ENCODE measurements at places on chromosomes 12 and 14.
A peak's percentile ranks its signal among the peaks of the same experiment; 100 is the strongest.

DNA sequence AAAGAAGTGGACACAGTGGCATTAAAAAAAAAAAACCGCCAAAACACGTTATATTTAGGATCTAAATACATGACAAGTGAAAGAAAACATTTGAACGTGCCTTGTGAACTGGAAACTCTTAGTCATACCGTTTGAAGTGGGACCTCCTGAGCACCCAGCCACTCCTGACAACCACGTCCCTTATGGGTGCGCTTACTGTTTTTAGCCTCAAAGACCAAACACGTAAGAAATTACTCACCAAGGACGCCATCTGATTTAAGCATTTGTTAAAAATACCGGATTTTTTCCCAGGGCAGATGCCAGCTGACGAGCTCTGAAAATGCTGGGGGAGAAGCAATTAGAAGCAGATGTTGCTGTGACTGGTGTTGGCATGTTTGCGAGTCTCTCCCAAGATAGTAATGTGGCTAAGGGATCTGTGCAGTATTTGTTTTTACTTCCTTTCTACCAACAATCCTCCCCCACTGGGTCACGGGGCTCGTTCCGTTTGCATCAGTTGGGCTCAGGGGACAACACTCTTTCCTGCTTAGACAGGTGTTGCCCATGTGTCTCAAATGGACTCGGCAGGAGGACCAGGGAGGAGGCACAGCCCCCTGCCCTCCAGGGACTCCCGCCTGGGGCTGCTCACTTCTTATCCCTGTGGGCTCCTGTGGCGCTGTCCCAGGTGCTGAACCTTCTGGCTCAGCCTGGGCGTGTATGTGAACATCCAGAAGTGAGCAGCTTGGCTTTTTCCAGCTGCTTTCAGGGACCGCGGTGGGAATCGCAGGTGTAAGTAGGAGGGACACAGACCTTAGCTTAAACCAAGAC, 101.0 kb downstream of the BEGAIN start:
- peak; percentile 75 for DNase-seq

DNA sequence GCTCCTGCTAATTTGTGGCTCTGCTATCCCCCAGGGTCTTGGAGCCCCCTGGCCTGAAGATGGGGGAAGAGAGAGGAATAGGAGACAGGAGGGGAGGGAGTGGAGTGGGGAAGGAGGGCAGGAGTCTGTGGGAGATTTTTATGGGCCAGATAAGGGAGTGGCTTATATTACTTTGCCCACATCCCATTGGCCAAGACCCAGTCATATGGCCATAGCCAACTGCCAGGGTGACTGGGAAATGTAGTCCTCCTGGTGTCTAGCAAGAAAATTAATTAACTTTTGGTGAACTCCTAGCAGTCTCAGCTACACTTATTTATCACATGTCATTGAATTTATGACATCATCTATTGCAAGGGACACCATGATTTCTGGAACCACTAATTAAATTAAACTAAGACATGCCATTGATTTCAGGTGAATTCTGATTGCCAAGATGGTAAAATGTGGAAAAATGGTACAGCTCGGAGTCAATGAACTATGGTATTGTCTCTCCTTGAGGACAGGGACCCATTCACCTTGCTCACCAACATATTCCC, 50.3 kb downstream of the ESRRB start:
- no peak for DNase-seq

GRCh38 chr14:38904959-38905358, 198.1 kb downstream of the SEC23A start:
- DNase-seq: no peak

- no peak for DNase-seq
Observed at GRCh38 chr14:104428333-104428851, 151.2 kb upstream of the C14orf180 start.

DNA sequence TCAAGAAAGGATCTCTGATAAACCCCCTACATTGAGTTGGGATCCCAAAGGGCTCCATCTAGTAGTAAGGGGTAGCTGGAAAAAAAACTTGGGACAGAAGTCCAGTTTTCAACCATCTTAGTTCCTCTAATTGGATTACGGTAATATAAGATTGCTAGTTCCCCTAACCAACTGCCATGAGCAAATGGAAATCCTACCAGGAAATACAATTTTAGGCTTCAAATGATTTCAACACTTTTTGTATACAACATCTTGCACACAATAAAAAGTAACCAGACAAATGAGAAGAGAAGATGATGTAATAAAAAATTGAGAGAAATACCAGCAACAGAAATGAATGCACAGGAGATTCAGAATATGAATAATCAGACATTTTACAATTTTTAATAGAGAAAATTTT, 73.0 kb downstream of the TSHR start:
- no peak for DNase-seq

DNA sequence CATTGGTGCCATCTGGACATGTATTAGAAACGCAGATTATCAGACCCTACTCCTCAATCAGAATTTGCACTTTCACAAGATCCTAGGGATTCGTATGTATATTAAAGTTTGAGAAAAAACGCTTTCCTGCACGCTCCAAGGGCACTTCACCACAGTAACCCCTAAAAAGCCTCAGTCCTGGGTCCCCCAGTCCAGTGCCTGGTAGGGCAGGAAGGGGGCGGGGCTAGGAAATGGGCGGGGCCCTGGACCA, 369 bp downstream of the DEPDC4 start:
- DNase-seq: peak; percentile 81

DNA sequence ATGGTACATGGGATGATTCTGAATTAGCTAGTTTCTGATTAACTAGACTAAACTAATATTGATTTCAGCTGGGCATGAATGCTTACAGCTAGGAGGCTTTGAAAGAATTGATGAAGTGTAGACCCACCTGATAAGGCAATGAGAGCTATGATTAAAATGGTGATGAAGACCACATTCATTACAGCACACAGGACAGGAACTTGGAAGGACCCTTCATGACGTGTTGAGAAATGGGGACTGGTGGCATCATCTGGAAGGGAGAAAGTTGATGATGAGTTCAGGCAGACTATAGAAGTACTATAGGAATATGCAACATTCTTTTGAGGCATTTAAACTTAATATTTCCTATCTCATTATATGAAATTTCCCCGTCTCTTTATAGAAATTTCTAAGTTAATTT, 4.5 kb downstream of the CD69 start:
- no peak for DNase-seq

GRCh38 chr12:128911861-128912260, 58.6 kb downstream of the GLT1D1 start:
- no peak for DNase-seq

DNA sequence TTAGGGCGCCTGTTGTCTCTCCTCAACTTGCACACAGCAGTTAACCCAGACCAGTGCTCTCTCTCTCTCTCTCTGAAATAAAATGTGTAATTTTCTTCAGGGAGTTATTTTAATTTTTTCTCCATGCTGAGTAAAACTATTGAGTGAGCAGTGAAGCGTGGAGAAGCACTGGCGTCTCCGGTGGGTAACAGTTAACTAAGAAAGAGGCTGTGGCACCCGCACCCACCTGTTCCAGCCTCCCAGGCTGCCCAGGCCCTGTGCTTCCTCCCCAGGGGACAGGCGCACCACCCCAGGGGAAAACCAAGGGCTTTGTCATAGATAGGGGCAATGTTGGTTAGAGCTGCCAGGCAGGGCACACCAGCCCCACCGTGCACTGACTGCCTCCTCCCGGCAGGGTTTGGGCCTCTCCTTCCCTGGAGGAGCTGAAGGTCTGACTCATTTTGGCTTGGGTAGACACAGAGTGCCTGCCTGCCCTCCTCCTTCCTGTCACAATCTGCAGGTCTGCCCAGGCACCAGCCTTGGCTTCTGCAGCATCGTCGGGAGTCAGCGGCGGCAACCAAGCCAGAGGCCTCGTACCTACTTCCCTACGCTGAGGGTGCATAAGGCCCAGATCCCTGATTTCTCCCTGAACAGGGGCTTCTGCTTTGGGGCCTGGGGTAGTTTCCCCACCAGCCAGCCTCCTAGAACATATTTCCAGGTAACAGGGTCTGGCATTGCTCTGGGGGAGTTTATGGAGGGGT, 3.9 kb downstream of the HOXC5 start:
- DNase-seq: no peak

DNA sequence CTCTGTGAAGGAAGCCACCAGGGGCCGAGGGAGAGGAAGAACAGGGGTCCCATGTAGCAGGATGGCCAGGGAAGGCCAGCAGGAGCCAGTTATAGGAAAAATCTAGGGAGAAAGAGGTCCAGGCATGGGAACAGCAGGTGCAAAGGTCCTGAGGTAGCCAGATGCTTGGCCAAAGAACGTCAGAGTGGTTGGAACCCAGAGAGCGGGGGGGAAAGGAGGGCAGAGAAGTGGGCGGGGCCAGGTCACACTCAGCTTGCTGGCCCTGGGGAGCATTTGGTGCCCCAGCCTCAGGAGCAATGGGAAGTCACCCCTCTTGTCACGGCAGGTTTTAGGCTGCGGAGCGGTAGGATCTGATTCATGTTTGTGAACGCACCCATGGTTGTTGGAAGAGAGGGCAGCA, 180.5 kb downstream of the PHETA1 start:
- no peak for DNase-seq

- DNase-seq: no peak
Observed at GRCh38 chr12:130952171-130952954, 1.3 kb upstream of the ADGRD1 start.

DNA sequence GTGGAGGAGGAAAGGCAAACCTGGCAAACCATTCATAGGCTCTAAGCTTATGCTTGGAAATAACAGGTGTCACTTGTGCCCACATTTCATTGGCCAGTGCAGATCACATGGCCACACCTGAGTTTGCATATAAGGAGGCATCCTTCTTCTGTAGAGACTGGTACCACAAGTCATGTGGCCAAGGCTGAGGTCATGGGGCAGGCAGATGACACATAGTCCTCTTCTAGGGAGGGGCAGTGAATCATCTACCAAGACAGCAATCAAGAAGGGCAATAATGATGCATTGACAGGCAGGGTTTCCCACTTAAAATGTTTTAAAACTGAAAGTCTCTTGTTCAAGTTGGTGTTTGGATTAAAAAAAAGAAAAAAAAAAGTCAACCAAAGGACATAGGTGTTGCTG, 77.3 kb downstream of the DAAM1 start:
- no peak for DNase-seq

GRCh38 chr14:30855345-30856037, 18.9 kb upstream of the COCH start:
- DNase-seq: no peak

GRCh38 chr12:6375269-6376078, at the start of gene SCNN1A:
Gene SCNN1A, minus strand, starts transcription at chr12:6375563. Its CDS starts 780 bp downstream, at chr12:6374783.
- no peak for DNase-seq

DNA sequence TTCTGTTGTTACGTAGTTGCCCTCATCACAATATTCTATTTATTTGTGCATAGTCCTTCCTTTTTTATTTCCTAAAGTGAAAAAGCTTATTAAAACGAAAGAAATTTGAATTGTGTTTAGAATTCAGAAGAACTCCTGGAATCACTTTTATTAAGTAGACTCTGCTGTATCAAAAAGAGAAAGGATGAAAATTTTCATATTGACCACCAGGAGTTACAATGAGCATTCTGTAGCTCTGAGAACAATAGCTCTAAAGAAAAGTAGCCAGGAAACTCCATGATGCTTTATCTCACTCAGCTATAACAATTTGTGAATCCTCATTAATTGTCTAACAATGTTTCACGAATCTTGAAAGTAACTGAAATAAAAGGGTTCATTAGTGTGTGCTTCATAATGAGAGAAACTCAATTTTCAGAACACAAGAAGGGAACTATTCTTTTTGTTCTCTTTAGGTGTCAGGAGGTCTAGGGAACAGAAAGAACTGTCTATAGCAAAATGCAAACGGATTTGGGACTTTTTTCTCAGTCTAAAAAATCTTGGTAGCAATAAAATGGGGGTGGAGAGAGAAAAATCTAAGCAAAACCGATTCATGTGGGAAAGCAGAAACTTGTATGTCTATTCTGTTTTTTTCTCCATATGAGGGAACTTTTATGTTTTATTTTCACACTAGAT, 19.3 kb downstream of the ASCL1 start:
- no peak for DNase-seq

GRCh38 chr12:99192489-99192888, 455.1 kb upstream of the GARIN6 start:
- no peak for DNase-seq

- peak; percentile 74 for DNase-seq
Observed at GRCh38 chr12:121712461-121713256, at the start of gene TMEM120B. Gene TMEM120B, plus strand, starts transcription at chr12:121712752. Its CDS starts 144 bp downstream, at chr12:121712896.

DNA sequence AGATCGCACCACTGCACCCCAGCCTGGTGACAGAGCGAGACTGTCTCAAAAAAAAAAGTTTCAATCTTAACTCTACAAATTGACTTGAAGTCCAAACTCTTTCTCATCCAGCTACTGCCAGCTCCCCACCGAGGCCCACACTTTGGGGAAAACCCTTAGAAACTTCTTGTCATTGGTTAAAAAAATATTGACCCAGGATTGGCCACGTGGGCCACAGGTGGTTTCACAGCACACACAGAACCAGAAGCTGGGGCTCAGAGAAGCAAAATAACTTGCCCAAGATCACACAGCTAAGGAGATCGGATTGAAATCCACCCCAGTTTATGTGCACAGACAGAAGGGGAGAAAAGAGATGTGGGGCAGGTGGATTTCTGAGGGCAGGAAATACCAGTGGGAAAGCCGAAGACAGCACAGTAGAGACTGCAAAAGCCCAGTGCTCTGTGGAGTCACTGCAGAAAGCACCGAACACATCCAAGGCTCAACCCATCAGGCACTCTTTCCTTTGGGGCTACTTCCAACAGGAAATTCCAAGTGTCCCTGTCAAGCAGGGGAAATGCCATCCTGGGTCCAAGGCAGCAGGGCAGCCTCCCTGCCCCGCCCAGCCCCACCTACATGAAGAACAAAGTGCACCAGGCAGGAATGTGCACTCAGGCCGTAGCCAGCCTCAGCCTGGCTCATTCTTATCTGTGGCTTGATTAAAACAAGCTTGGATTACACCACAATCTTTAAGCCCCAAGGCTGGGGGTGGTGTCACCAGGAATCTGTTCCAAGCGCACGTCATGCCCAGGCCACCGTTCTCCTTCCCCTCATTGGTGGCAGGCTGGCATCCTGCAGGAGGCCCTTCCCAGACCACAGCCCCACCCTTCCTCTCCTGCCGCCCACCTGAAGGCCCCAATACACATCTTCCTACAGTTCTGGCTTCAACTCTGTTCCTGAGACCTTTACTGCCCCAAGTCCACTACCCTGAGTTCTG, 72.5 kb downstream of the ITPK1 start:
- no peak for DNase-seq

GRCh38 chr12:56574210-56574609, 52.6 kb downstream of the RBMS2 start:
- no peak for DNase-seq

DNA sequence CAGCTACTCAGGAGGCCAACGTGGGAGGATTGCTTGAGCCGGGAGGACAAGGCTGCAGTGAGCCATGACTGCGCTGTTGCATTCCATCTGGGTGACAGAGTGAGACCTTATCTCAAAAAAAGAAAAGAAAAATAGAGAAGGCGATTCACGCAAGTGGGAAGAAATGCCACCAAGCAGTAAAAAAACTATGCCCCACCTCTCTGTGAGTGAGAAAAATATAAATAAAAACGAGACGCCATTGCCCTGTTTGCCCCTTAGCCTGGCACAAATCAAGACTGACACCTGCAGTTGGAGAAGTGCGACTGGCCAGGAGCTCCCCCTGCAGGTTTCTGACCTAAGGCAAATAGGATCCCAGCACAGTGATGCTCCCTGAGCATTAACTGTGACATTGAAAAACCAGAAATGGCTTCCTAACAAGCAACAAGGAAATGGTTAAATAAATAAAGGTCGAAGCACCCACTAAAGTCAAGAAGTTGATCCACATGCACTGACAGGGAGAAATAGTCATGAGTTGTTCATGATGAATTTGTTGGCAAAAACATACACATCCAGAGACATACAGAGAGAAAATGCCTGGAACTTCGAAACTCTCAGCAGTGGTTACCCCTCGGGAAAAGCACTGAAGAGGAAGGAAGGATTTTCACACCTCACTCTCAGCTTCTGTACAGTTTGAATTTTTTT, 21.1 kb downstream of the GSC start:
- DNase-seq: no peak

Measured in renal cortex interstitium (tissue), 15 donors.